Frontal cortex (tissue), 4 donors: ENCODE measurements at places on chromosomes 7 and 10.

GRCh38 chr7:155570991-155571390, 24.6 kb upstream of the CNPY1 start:
- no peak for DNase-seq

GRCh38 chr7:68587599-68587998, 1010.7 kb upstream of the AUTS2 start:
- DNase-seq = no peak

DNA sequence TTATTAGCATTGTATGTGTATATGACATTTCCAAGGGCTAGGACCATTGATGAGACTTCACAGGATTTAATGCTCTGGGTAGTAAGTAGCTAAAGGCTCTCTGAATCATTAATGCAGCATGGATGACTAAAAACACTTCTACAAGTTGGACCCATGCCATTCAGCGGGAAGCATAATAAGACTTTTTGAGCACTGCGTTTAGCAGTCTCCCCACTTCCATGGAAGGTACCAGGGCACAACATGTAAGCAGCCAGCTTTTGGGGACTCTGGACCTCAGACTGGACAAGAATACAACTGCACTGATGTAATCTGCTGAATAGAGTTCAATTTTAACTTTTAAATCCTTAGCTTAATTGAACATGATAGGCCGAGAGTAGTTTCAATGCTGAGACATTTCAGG, 191.7 kb upstream of the IMMP2L start:
- DNase-seq = no peak

- DNase-seq = no peak
These were observed 14.6 kb upstream of the ZEB1 start for GRCh38 chr10:31304291-31304970.

DNA sequence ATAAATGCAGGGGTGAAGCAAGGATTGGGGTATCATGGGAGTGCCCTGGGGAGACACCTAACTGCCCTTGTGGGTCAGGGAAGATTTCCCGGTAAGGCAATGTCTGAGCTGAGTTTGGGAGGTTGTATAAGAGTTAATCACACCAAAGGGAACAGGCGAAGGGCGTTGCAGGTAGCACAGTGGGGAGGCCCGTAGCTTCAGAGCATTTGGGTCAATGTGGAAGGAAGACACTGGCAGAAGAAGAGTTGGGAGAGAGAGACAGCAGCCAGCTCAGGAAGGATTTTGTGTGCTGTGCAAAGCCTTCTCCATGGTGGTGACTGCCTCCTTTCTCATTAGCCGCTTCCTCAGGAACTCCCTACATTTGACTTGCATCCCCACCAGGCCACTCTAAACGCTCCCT, 80.8 kb upstream of the LEP start:
- no peak for DNase-seq

DNA sequence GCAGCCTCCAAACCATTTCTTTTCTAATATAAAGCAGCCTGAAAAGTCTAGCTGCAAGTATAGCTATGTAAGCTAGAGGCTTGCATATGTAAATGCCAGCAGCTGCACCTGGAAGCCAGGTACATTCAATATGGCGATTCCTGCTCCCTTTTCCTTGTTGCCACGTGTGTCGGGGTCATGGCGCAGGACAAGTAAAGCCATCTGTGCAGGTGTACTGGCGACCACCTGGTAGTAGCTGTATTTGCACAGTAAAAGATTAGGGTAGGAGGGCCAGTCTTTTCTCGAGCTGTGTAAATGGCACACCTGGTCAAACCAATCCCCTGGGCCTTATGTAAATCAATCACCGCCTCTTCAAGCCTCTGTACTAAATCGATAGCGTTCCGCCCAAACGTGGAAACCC, 484.5 kb downstream of the MAGI2 start:
- no peak for DNase-seq
